ENCODE measurements at places on chromosomes 13 and 19.
A peak's percentile ranks its signal among the peaks of the same experiment; 100 is the strongest.

- peak; percentile 15 for DNase-seq
Measured at GRCh38 chr13:76717092-76717491, 169.1 kb downstream of the KCTD12 start.

DNA sequence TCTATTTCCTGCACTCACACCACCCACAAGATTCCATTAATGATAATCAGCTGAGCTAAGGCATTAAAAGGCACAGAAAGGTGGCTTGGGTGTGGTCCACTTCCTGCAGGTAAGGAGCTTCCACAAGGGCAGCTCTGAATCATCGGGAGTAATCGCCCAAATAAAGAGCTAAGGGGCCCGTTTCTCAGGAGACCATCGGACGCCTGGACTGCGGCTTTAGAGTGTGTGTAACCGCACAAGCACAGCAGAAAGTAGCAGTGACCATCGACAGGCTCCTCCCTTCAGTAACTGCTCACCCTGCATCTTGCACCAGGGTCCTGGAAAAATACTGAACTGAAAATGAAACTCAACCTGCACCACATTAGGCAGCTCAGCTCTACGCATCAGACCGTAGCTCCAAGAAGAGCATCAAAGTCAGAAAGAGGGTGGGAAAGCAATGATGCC is 6.0 kb downstream of the STK24 start:
- no peak for DNase-seq

- no peak for DNase-seq
Measured at GRCh38 chr19:5395556-5395955, 54.9 kb upstream of the PTPRS start.

- DNase-seq, result no peak
Measured at GRCh38 chr13:94550062-94550738, 45.8 kb downstream of the TGDS start.

GRCh38 chr19:4059891-4060620 is 6.6 kb downstream of the ZBTB7A start:
- DNase-seq, result peak; percentile 40

DNA sequence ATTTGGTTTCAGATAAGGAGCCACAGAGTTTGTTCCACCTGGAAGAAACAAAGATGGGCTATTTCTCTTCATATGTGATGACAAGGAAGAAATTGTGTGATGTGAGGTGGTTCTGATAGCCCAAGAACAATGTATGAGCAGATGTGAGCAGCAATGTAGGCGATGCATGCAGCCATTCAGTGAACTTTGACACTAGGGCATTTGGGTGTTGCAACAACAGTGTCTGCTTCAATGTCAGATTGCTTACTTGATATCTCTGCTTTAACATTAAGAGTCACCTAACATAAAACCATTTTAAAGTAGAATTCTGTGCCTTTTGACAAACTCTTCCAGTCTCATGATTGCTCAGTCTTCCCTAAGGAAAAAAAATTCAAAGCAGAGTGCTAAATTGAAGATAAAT is 865.4 kb downstream of the SLITRK6 start:
- no peak for DNase-seq

GRCh38 chr19:38698225-38699026 is 45.8 kb downstream of the CAPN12 start:
- DNase-seq, result no peak

GRCh38 chr19:8257052-8257443 is 47.9 kb downstream of the CERS4 start:
- DNase-seq, result no peak

GRCh38 chr13:59111751-59112171 is 1052.0 kb downstream of the DIAPH3 start:
- DNase-seq, result peak; percentile 93

- DNase-seq, result no peak
Measured at GRCh38 chr19:42762789-42763188, 2.7 kb downstream of the PSG8 start.

DNA sequence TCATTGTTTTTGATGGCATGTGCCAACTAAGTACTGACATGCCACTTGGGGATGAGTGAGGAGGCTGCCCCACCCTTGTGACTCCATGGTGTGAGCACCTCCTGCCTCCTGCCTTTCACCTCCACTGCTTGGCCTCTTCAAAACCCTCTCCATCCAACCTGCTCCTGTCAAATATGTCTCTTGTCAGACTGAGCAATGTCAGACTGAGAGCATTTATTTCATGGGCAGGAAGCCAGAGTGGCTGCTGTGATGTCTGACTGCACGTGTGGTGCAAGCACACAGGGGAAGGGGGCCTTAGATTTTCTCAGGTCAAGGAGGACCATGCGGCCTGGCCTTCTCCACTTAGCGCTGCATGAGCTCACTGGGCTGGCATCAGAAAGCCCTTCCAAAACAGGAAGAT is 68.3 kb downstream of the STARD13 start:
- DNase-seq, result no peak

GRCh38 chr13:36519432-36519831 is 87.1 kb downstream of the CCNA1 start:
- no peak for DNase-seq

- no peak for DNase-seq
Measured at GRCh38 chr13:77786695-77787287, 89.3 kb downstream of the SLAIN1 start.

- DNase-seq, result peak; percentile 13
Measured at GRCh38 chr13:25819856-25820530, 231.8 kb downstream of the SHISA2 start.

GRCh38 chr13:106432636-106433035 is 102.8 kb downstream of the EFNB2 start:
- DNase-seq, result no peak

DNA sequence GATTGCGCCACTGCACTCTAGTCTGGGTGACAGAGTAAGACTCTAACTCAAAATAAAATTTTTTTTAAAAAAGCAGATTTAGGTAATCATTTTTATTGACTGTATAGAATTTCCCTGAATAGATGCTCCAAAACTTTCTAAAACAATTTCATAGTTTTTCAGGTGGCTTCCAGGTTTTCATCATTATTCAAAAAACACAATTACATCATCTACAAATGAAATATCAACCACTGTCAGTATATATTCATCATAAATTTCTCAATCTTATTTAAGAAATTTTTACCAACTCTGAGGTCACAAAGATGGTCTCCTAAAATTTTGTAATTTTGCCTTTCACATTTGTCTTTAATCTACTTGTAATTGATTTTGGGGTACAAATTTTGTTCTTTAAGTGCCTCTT is 48.1 kb downstream of the ZC3H13 start:
- DNase-seq, result no peak
